Keratinocyte (primary cell): ENCODE measurements at places on chromosomes 12 and 14.

- no peak for DNase-seq
Observed at GRCh38 chr12:85301051-85301450, 21.0 kb downstream of the ALX1 start.

- no peak for DNase-seq
Observed at GRCh38 chr12:127681151-127681754, 585.7 kb upstream of the TMEM132C start.

GRCh38 chr12:53696285-53696654 is 20.4 kb upstream of the ATP5MC2 start:
- DNase-seq: peak; percentile 79

DNA sequence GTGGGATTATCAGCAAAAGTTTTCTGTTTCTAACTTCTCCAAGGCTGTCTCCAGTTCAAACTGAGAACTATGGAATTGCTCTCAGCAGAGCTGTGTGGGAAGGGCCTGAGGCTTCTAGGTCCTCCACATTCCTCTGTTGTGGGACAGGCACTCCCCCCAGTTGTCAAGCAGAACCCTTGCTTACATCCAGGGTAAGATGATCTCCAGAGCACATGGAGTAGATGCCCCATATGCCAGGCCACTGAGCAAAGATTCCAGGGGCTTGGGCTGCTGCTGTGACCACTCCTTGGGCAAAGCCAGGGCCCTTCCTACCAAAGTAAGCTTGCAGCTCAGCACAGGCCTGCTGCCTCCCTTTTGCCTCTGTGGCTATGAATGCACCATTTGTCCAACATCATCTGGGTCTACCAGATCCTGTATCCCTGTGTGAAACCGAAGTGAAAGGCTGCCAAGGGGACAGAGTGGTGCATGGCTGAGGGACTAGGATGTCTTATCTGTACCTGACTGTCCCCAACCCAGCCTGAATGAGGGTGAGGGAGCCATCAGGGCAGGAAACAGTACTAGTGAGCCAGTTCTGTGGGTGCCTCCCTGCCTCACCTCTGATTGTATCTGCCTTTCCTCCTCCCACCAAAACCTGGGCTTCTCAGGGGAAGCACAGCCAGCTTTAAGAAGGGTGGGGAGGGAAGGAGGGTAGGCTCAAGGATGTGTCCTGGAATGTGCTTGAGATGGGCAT is 13.1 kb upstream of the ESPL1 start:
- no peak for DNase-seq

DNA sequence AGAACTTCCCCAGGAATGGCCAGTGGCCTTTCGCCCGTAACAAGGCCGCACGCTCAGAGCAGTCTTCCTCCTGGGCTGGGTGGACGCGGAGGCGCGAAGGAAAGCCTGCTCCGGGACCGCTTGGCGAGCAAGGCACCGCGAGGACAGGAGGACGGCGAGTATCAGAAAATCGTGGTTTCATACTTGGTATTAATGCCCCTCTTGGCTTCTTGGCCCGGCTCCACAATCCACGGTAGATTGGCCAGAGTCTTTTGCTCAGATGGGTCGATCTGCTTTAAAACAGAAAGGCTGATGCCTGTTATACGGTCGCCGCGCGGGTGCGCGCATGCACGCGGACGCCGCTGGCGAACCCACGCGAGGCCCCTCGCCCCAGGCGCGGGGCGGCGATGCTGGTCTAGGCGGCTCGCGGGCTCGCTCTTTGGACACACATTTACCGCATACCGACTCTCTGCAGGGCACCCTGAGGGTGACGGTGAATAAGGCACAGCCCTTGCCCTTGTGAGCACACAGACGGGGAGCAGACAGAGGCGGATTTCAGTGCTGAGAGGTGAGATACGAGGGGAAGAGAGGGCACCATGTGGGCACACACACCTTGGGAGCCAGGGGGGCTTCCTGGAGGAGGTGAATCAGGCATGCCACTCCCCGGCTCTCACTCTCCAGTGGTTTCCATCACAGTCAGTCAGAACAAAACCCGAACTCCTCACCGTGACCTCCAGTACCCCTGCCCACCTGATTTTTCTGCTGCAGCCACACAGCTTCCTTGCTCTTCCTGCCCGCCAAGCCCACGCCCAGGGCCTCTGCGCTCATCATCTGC is 100.7 kb downstream of the APAF1 start:
- DNase-seq: no peak
